Effector memory CD4-positive, alpha-beta T cell (primary cell): ENCODE measurements at places on chromosomes 6 and 20.

GRCh38 chr6:14706378-14706929, 539.4 kb upstream of the JARID2 start:
- no peak overlapping the region for H3K27ac ChIP-seq
- no peaks in the 10 kb centered on the region for H3K27me3 ChIP-seq
- H3K4me1 ChIP-seq: no peaks in the 10 kb centered on the region
- DNase-seq: no peak

DNA sequence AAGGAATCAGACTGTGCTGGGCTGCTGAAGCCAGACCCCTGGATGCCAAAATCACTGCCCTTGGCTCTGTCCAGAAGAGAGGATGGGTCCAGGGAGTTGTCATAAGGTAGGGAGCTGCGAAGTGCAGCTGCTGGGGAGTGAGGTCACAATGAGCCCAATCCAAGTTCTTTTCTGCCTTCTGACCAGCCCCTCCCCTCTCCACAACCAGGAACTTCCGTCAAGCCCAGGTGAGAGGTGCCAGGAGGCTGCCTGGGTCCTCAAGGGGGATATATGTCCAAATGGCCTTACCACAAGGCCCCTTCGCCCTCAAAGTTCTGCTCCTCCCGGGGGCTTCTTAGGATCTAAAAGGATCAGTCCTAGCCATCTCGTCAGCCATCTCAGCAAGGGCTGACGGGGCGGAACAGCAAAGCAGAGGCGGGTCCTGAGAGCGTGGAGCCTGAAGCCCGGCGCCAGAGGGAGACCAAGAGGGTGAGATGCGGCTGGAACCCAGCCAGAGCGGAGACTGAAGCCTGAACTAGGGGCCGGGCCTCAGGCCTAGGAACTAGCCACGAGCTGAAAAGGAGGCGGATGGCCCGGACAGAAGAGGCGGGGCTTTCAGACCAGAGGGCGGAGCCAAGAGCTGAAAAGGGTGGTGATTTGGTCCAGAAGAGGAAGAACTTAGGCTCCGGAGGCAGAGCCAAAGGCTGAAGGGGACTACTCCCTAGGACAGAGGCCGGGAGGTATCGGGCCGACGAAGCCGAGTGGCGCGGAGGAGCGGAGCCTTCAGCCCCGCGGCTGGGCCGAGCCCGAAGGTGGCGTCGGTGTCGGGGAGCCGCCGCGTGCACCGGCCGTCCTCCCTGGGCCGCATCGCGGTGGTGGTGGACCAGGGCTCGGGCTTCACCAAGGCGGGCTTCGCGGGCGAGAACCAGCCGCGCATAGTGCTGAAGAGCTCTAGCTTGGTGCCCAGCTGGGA, at the start of gene ACTL10:
Gene ACTL10 (plus strand): TSS at position 651 of the 952 bp plus-strand sequence. CDS start 555 bp downstream, outside the sequence.
- peak; percentile 82 for DNase-seq
- H3K4me3 ChIP-seq: peak within 1 kb of the TSS; percentile 68
- no peaks in the 10 kb centered on the region for H3K36me3 ChIP-seq
- peaks cover 40% of the 10 kb centered on the region for H3K4me1 ChIP-seq
- peak within 1 kb of the TSS; percentile 64 for H3K27ac ChIP-seq

GRCh38 chr6:148836751-148837150, 89.9 kb downstream of the UST start:
- H3K36me3 ChIP-seq: no peaks in the 10 kb centered on the region
- H3K27ac ChIP-seq: no peak overlapping the region
- H3K27me3 ChIP-seq: no peaks in the 10 kb centered on the region
- H3K4me1 ChIP-seq: no peaks in the 10 kb centered on the region
- no peak for DNase-seq

GRCh38 chr6:32796848-32797776, 19.7 kb downstream of the HLA-DOB start:
- no peak overlapping the region for H3K27ac ChIP-seq
- no peaks in the 10 kb centered on the region for H3K36me3 ChIP-seq
- DNase-seq: peak; percentile 66
- peaks cover 3% of the 10 kb centered on the region for H3K27me3 ChIP-seq
- H3K4me3 ChIP-seq: no peak overlapping the region

- no peaks in the 10 kb centered on the region for H3K4me1 ChIP-seq
- DNase-seq: no peak
- no peaks in the 10 kb centered on the region for H3K36me3 ChIP-seq
- no peak overlapping the region for H3K4me3 ChIP-seq
- H3K27me3 ChIP-seq: no peaks in the 10 kb centered on the region
Observed at GRCh38 chr6:33957892-33958525, 154.2 kb upstream of the MLN start.

GRCh38 chr20:24721891-24722568, 227.0 kb upstream of the CST7 start:
- H3K36me3 ChIP-seq: no peaks in the 10 kb centered on the region
- no peak overlapping the region for H3K4me3 ChIP-seq
- no peak for DNase-seq
- H3K4me1 ChIP-seq: no peaks in the 10 kb centered on the region
- no peak overlapping the region for H3K27ac ChIP-seq

DNA sequence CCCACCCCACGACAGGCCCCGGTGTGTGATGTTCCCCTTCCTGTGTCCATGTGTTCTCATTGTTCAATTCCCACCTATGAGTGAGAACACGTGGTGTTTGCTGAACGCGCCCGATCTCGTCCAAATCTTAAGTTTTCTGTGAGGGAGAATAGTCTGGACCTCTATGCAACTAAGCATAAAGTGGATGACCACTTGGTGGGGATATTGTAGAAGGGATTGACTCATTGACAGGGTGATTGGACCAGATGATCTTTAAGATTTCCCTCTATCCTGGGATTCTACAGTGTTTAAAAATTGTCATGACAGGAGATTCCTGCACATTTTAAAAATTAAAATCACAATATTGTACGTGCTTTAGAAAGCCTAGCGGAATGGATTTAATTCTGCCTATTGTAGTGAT, 141.3 kb downstream of the TRMT11 start:
- no peak overlapping the region for H3K4me3 ChIP-seq
- no peaks in the 10 kb centered on the region for H3K4me1 ChIP-seq
- H3K36me3 ChIP-seq: no peaks in the 10 kb centered on the region
- no peaks in the 10 kb centered on the region for H3K27me3 ChIP-seq
- H3K27ac ChIP-seq: no peak overlapping the region
